Mesendoderm (in vitro differentiated cells): ENCODE measurements at places on chromosomes 1 and 21.

DNA sequence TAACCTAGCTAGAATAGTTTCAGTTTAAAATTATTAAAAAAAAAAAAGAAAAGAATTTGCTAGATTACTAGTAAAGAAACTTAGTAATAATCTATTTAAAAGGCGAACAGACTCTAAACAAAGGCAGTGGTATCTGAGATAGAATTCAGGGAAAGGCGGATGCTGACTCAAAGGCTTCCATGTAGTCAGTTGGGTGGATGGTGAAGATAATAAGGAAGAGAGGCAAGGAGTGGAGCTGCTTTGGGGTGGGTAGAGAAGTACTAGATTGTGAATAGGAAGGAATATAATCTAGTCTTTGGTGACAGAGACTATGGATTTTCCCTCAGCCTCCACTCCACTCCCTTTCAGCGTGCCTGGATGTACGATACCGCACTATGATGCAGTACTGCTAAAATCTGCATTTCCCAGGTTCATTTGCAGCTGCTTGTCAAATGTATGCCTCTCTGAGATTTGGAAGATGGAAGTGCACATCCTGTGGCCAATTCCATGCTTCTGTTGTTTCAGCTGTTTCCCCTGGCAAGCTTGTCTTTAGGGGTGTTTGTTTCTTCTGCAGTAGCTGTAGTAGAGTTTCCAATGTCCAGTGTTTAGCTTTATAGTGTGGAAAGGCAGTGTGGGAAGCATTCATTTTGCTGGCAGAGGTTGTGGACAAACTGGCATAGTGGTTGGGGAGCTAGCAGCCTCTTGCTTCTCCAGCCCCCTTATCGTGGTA is 184.6 kb upstream of the NRIP1 start:
- DNase-seq, result no peak
- no peak overlapping the region for H3K4me3 ChIP-seq
- no peaks in the 10 kb centered on the region for H3K4me1 ChIP-seq
- no peaks in the 10 kb centered on the region for H3K36me3 ChIP-seq
- no peaks in the 10 kb centered on the region for H3K27me3 ChIP-seq

DNA sequence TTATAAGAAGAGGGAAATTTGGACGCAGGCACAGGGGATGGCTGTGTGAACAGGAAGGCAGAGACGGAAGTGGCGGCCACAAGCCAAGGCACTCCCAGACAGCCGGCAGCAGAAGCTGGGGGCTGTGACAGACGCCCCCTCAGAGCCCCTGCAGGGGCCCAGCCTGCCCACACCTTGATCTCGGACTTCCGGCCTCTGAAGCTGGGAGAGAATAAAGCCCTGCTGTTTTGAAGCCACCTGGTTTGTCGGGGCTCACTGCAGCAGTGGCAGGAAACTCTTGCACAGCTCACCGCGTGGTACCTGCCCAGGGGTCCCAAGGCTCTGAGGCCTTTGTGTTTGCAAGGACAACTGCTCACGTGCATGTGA is 13.7 kb downstream of the MEGF6 start:
- H3K27ac ChIP-seq, result no peak overlapping the region
- no peaks in the 10 kb centered on the region for H3K4me1 ChIP-seq
- no peaks in the 10 kb centered on the region for H3K36me3 ChIP-seq
- DNase-seq, result peak; percentile 18
- H3K27me3 ChIP-seq, result no peaks in the 10 kb centered on the region

- H3K4me3 ChIP-seq, result no peak overlapping the region
- H3K27ac ChIP-seq, result no peak overlapping the region
- H3K36me3 ChIP-seq, result no peaks in the 10 kb centered on the region
- H3K4me1 ChIP-seq, result no peaks in the 10 kb centered on the region
- no peak for DNase-seq
Observed at GRCh38 chr1:92853299-92853698, 21.5 kb downstream of the RPL5 start.

DNA sequence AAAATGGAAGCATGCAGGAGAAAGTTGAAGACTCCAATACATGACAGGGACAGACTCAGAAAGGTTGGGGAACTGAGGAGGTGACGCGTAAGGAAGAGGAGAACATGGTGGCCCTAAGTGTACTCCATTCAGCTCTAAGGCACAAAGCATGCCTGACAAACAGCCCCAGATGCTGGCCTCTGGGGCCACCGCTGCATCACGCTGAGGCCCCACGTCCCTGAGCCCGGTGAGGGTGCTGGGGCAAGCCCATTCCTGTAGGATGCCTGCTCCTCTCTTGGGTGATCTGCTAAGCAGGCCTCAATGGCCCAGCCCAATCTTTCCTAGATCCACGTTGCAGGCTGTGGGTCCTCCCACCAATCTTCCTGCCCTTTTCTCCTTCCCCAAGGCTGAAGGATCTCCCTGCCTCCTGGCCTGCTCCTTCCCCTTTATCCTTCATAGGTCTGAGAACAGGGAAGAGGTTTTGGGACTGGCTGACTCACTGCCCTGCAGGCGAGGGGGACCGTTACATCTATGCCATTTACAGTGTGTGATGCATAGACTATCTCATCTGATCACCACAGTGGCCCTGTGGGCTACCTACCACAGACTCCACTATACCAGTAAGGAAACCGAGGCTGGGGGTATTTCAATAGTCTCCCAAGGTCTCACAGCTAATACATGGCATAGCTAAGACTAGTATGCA is 16.8 kb upstream of the NID1 start:
- H3K4me1 ChIP-seq, result no peaks in the 10 kb centered on the region
- H3K36me3 ChIP-seq, result no peaks in the 10 kb centered on the region
- H3K4me3 ChIP-seq, result no peak overlapping the region
- H3K27ac ChIP-seq, result no peak overlapping the region
- H3K27me3 ChIP-seq, result no peaks in the 10 kb centered on the region
- DNase-seq, result no peak

DNA sequence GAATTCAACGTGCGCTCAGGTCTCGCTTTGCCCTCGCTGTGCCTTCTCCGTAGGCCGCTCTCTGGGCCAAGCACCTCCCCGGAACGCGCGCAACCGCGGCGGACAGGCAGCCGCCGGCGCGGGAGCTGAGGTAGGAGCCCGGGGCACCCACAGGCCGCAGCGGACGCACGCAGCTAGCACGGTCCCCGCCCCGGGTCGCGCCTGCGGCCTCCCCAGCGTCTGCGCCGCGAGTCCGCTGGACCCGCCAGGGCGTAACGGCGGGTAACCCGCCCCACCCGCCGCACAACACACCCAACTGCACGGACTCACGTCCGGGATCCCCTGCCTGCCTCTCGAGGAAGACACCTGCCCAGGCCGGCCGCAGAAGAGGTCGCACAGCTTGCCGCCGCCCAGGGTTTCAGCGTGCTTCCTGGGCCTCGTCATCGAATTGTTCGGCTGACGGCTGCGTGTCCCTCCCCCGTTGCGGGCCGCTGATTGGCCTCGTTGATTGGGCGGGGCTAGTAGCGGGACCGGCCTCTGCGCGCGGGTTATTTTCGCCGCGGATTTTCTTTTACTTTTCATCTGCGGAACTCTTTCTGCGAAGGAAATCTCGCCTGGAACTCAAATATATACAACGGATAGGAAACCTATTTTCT is at the start of gene CLCC1:
CLCC1 (minus strand) TSS at position 433 of the 635 bp plus-strand sequence. CDS start 13,047 bp downstream, outside the sequence.
- H3K27me3 ChIP-seq, result no peaks in the 10 kb centered on the region
- H3K4me1 ChIP-seq, result peaks cover 4% of the 10 kb centered on the region
- DNase-seq, result peak; percentile 94
- no peaks in the 10 kb centered on the region for H3K36me3 ChIP-seq

GRCh38 chr1:22383526-22384294 is 67.9 kb upstream of the ZBTB40 start:
- no peak for DNase-seq
- H3K27ac ChIP-seq, result no peak overlapping the region
- no peak overlapping the region for H3K4me3 ChIP-seq
- H3K4me1 ChIP-seq, result peaks cover 3% of the 10 kb centered on the region
- H3K36me3 ChIP-seq, result no peaks in the 10 kb centered on the region
- H3K27me3 ChIP-seq, result no peaks in the 10 kb centered on the region
